NCI-H1417 treated with DMSO at 0.1 percent for 48 hours (cell line): ENCODE measurements at places on chromosomes 7 and 10.
A peak's percentile ranks its signal among the peaks of the same experiment; 100 is the strongest.

DNA sequence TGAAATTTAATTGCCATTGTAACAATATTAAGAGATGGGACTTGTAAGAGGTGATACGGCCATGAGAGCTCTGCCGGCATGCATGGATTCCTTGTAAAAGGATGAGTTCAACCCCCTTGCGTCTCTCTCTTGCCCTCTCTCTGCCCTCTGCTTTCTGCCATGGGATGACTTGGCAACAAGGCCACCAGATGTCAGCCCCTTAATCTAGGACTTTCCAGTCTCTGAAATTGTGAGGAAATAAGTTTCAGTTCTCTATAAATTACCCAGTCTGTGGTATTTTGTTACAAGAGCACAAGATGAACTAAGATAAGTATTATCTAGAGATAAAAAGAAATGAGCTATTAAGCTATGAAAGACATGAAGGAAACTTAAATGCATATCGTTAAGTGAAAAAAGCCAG, 145.7 kb upstream of the AHR start:
- DNase-seq = no peak

- no peak for DNase-seq
These were observed 113.0 kb downstream of the SGMS1 start for GRCh38 chr10:50510517-50511473.

DNA sequence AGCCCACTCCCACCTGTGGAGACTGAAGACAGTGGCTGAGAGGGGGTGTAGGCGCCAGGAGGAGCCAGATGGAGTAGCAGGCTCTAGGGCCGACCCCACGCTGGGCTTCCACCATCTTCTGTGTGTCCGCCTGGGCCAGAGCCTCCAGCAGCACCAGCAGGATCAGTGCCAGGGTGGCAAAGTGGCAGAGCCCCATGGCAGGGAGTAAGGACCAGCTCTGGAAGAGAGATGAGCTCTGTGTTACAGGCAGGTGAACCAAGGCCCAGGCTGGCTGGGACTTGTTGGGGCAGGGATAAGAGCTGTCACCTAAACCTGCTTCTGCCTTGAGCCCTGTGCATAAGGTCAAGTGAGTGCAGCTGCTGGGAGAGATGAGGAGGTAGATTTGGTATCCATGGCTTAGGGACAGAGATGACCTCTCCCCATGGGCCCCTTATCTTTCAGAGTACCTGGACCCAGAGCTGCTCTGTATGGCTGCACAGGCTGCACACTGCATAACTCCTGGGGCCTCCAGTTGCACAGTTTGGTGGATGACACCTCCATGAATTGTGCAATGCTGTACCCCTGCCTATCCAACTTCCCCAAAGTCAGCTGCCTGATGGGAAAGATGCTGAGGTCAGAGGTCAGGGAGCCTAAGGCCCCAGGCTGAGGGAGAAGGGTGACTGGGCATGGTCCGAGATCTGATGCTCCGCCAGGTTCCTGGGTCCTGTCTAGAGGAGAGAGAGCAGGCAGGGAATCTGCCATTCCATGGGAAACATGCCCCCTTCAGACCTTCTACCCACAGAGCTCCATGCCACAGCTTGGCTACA, 7.4 kb upstream of the SAMD8 start:
- DNase-seq = no peak

- no peak for DNase-seq
These were observed 599.3 kb upstream of the MKI67 start for GRCh38 chr10:128725531-128725930.

- DNase-seq = no peak
These were observed 92.6 kb upstream of the KIF5B start for GRCh38 chr10:32148864-32149251.

GRCh38 chr10:129602938-129603535, 136.0 kb downstream of the MGMT start:
- DNase-seq = no peak

DNA sequence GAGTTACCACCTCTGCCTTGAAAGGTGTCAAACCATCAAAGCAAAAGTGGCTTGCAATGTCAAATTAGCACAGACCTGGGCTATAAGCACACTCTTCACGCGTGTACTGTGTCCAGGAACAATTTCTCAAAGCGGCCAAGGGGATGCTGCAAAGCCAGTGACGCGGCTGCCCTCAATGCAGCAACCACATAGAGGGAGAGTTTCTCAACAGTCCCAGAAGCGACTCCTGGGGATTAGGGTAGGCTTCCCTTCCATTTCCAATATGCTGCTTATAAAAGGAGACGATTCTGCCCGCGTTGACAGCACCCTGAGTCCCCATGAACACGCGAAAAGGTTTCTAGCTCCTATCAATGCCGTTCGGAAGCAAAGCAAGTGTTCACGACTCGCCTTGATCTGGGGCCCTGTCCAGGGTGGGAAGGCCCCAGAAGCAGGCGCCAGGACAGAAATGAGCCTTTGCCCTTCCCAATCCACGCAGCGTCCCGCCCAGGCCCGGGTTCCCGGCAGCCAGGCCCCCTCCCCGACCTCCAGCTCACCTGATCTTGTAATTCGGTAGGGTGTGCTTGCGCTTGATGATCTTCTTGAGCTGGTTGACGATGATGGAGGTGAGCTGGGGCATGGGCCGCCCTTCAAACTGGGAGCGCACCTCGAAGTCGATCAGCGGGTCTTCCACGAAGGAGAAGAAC, 1.3 kb downstream of the PDZD8 start:
- no peak for DNase-seq

DNA sequence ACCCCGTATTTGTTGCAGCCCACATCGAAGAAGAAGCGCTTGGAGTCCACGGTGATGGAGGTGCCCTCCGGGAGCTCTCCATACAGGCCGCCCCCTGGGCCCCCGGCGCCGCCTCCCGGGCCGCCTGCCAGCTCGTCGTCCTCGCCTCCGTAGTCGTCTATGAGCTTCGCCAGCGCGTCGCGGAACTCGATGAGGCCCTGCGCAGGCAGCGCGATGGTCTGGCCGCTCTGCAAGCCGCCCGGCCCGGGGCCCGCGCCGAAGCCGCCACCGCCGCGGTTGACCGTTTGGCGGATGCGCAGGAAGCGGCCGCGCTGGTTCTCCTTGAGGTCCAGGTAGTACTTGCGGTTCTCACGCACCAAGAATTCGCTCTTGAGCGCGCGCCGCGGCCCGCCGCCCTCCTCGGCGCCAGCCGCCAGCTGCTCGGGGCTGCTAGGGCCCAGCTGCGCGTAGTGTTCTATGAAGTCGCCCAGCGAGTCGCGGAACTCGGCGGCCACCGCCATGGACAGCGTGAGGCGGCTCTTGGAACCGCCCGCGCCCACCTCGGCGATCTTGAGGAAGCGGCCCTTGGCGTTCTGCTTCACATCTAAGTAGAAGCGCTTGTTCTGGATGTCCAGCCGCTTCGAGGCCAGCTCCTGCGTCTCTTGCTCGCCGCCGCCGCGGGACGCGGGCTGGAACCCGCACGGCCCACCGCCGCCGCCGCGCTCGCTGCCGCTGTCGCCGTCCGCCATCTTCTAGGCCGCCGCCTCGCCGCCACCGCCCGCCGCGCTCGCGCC, 523 bp downstream of the PURB start:
- peak; percentile 9 for DNase-seq

- no peak for DNase-seq
These were observed 26.8 kb downstream of the DPCD start for GRCh38 chr10:101614663-101615524.

DNA sequence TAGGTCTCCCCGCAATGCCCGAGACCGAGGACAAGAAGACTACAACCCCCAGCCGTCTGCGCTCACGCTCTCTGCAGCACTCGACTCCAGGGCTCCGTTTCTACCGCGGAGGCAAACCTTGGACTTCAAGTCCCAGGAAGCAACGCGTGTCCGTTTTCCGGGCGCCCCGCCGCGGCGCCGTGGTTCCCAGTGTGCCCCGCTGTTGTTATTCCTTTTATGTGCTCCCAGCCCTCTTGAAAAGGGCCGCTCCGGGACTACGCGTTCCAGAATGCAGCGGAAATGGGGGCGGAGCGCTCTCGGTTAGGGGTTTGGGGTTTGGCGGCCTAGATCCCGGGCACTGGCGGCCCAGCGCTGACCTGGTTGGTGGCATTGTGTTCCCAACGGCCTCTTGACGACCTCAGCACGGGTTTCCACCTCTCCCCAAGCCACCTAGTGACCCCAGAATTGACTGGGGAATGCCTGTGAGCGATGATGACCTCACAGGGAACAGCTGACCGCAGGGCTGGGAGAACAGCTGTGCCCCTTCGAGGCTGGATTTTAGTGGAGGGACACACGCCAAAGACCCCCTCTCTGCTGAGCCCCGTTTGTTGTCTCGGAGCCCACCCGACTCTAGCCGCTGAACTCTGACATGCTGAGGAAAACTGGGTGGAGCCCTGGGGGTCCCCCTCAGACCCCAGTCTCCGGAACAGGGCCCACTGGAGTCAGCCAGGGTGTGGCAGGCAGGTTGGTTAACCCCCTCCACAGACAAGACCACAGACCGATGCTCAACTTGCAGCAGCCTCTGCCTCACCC, 488 bp upstream of the CDK5 start:
- peak; percentile 99 for DNase-seq

DNA sequence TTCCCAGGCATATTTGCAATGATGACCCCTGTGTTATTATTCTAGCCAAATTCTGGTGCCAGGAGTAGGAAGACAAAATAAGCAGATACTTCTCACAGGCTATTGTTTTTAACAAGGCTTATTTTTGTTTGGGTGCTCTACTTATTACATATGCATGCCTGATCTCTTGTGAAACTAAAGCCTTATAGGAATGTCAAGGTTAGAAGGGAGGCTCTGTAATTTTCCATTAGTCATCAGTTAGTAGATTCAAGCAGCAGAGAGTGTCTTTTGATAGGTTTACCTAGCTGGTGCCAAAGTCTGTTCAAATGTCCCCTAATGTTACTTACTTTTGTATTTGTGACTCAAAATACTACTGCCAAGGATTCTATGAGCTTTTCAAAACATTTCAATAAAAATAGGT, 11.7 kb upstream of the TMEM106B start:
- no peak for DNase-seq

- DNase-seq = no peak
These were observed at the start of gene LRRC72 for GRCh38 chr7:16526742-16527540. Gene LRRC72, plus strand, starts transcription at chr7:16526825. Its CDS starts 128 bp downstream, at chr7:16526953.

DNA sequence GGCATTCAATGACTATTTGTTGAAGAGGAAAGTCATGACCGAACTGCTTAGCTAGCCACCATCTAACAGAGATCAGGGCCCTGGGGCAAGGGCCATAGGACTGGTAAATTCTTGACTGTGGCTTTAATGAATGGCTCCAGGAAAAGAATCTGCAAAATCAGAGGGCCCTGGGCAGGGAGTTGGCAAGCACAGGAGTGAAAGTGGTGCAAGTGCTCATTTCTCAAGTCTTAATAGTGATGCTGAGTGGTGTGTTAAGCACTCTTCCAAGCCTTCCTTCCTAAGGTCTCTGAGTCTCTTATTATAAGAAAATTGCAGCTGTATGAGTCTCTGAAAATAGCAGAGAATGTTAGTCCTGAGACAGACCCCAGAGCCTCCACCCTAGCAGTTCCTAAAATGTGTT, 46.3 kb upstream of the EGR2 start:
- no peak for DNase-seq

- no peak for DNase-seq
These were observed 33.0 kb upstream of the AGR3 start for GRCh38 chr7:16914771-16915170.

- no peak for DNase-seq
These were observed 5.1 kb upstream of the MYL7 start for GRCh38 chr7:44145969-44146911.

GRCh38 chr10:28963539-28964221, 286.4 kb downstream of the BAMBI start:
- DNase-seq = no peak
